Osteocyte (in vitro differentiated cells): ENCODE measurements at places on chromosomes 5 and 9. TPM values are rescaled to one million over a fixed set of nuclear protein-coding genes. Genes with fewer than 3 reads are reported as not detected.

GLRA1 gene
- total RNA-seq: not detected in 2 replicates

EQTN gene
- not detected in 2 replicates for total RNA-seq

IRGM gene
- total RNA-seq: not detected in 2 replicates

GCNT4 gene
- total RNA-seq: 1.9 and 2.1 TPM in 2 replicates

WNK2 gene
- not detected in 2 replicates for total RNA-seq

BOD1 gene
- 64.6 and 70.7 TPM in 2 replicates for total RNA-seq

PPP3R2 gene
- not detected in 2 replicates for total RNA-seq

SEMA5A gene
- 181 and 189 TPM in 2 replicates for total RNA-seq

SLC46A2 gene
- total RNA-seq: not detected in 2 replicates

DNM1 gene
- total RNA-seq: 40.2 and 45.4 TPM in 2 replicates

SLIT3 gene
- total RNA-seq: 31.8 and 40.2 TPM in 2 replicates

DNA sequence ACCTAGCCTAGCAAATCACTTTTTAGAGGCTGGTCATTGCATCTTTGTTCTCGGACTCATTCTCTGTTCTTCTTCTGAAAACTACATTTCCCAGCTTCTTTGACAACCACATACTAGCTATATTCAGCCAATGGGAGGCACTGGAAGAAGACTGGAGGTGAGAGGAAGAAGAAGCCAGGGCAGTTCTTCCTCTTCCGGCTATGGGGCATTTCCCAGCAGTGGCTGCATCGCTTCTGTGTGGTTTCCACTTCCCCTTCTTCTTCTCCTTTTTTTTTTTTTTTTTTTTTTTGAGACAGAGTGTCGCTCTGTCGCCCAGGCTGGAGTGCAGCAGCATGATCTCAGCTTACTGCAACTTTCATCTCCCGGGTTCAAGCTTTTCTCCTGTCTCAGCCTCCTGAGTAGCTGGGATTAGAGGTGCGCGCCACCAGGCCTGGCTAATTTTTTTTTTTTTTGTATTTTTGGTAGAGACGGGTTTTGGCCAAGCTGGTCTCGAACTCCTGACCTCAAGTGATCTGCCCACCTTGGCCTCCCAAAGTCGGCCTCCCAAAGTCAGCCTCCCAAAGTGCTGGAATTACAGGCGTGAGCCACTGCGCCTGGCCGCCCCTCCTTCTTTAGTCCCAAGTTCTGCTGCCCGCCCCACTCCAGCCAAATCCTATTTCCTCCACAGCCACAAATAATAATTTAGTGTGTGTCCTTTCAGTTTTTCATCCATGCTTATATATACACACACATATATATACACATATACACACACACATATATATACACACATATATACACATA lies 6.9 kb upstream of the UBAP1 start:
- no peak for DNase-seq

DNA sequence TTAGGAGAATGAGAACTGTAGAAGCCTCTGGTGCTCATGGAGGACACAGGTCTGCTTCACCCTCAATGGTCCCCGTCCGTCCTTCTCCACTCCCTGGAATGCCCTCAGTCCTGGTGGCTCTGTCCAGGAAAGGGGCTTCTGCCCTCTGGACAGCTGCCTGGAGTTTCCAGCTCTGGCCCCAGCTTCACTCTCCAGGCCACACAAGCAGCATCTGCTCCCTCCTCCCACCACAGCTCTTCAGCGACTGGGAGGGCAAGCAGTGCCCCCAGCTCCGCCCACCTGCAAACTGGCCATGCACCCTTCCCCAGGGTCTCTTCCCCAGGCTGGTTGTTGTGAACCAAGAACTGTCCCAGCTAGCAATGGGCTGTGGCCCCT lies 4.7 kb downstream of the SARDH start:
- DNase-seq: no peak

GRCh38 chr9:16033253-16033652 lies 480.4 kb downstream of the CCDC171 start:
- no peak for DNase-seq

GRCh38 chr9:131722255-131722654 lies 17.6 kb downstream of the RAPGEF1 start:
- DNase-seq: no peak

- DNase-seq: peak; percentile 71
Measured at GRCh38 chr9:132806723-132807421, 71.2 kb downstream of the AK8 start.

GRCh38 chr9:70517926-70518610 lies 103.6 kb upstream of the KLF9 start:
- DNase-seq: no peak

DNA sequence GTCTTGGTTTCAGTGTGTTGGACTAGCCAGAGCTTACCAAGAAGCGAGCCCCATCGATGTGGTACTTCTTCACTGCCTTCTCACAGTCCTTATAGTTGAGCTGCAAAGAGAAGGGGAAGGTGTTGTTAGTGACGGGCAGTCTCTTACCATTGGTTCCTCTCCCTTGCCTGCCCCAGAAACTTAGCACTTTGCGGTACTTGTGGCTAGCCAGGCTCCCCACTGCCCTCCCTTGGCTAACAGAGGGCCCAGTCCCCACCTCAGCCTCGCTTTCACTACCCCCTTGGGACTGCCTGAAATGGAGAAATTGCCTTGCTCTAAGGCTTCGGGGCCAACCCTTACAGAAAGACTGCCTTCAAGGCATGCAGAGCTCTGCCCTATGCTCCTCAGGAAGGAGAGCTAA lies 4.3 kb downstream of the LCP2 start:
- DNase-seq: no peak

DNA sequence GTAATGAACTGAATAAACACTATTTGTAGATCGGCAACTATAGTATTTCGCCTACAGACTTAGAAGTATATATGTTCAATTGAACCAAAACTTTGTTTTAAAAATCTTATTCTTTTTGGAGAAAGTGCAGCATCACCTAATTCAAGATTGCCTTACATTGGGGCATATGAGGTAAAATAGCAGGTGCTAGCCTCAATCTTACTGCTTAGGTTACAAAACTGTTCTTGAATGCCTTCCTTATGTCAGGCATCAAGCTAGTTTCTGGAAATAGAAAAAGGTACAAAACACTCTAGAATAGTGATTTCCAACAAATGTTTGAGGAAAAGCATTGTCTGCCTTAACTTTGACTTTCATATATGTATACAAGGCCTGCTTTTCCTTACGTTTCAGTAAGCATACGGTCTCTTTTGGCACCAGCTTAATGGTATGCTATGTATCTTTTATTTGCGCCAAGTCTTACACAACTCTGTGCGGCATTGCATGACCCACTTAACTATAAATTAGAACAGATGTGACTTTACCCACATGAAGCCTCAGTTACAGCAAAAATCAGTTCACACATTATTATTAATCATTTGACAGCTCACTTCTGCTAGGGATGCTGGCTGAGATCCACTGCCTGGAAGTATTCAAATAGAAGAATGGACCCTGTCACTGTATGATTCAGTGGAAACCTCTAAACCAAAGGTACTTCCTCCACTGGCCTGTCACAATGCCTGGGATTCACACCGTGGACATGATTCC lies 174.1 kb downstream of the PRELID2 start:
- DNase-seq: no peak

- DNase-seq: no peak
Measured at GRCh38 chr5:67377631-67378030, 181.0 kb upstream of the CD180 start.

GRCh38 chr9:133351908-133352634 lies 4.1 kb downstream of the RPL7A start:
- no peak for DNase-seq

DNA sequence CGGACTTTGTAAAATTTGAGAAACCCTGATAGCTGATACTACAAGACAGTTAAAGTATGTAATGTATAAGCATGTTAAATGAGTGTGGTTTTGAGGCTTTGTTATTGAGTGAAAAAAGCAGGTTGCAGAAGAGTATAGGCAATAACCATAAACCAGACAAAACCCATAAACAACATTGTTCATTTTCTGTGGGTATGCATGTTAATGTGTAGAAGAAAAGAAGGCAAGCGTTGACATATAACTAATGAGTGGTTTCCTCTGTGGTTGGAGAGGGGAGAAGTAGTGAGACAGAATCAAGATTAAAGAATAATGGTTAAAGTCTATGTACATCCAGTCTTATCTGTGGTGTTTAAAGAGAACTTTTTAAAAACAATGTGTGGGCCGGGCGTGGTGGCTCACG lies 26.2 kb downstream of the RAD23B start:
- DNase-seq: no peak

DNA sequence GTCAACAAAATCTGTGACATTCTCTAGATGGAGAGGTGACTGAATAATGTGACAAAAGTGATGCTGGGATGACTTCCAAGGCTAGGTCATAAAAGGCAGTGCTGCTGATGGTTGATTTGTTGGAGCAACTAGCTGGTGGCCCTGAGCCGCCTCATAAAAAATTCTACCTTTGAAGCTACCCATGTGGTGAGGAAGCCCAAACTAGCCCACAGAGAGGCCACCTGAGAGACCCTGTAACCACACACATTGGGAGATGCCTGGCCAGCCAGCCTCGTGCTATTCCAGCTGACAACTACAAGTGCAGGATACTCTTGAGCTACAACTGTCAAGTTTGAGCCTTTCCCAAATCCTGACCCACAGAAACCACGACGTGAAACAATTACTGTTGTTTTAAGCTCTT lies 22.7 kb downstream of the CLTA start:
- DNase-seq: no peak

DNA sequence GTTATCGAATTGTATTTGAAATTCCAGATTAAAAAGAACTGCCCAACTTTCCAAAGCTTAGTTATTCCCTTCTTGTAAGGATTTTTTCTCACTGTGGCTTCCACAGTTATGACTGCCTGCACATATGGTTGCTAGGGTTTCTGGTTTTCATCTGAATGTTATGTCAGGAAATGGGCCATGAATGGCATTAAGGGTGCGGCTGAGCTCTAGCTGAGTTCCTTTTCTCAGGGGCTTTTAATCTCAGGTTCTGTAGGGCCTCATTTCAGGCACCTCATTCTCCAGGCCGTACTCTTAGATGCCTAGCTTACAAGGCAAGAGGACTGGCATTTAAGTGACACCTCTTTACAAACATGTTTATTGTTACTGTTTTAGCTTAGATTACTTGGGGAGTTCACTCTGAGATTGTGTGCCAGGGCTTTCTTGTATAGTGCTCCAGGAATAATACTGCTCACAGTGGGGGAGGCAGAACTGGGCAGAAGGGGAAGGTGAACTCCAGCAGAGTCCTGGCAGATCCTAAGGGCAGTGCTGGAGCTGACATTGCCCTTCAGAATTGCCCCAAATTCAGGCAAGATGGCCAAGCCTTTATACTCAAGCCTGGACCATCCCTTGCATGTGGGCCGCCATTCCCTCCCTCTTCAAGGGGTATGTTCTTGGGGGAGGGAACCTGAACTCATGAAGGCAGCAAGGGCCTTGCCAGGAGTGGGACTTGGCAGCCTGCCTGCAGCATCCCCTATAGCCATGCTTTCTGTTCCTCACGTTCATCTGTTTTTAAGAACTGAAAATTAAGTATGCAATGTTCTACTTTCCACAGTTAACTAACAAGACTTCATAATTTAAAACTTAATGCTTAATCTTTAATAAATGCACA lies 111.5 kb downstream of the KDM4C start:
- no peak for DNase-seq

DNA sequence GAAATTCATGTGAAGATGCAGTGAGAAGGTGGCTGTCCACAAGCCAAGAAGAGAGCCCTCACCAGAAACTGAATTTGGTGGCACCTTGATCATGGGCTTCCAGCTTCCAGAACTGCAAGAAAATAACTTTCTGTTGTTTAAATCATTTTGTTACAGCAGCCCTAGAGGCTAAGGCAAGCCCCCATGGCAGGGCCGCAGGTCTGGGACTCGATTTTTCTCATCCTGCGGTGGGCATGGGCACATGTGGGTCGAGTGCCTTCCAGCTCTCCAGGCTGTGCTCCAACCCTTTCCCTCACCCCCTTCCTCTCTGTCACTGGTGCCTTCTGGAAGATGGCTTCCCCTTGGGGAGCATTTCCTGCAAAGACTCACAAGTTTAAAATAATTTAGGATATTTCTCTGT lies 40.7 kb downstream of the AHRR start:
- peak; percentile 62 for DNase-seq

- no peak for DNase-seq
Measured at GRCh38 chr9:109574061-109574882, 76.2 kb upstream of the PTPN3 start.

GRCh38 chr9:110874963-110875674 lies 163.2 kb downstream of the LPAR1 start:
- no peak for DNase-seq

DNA sequence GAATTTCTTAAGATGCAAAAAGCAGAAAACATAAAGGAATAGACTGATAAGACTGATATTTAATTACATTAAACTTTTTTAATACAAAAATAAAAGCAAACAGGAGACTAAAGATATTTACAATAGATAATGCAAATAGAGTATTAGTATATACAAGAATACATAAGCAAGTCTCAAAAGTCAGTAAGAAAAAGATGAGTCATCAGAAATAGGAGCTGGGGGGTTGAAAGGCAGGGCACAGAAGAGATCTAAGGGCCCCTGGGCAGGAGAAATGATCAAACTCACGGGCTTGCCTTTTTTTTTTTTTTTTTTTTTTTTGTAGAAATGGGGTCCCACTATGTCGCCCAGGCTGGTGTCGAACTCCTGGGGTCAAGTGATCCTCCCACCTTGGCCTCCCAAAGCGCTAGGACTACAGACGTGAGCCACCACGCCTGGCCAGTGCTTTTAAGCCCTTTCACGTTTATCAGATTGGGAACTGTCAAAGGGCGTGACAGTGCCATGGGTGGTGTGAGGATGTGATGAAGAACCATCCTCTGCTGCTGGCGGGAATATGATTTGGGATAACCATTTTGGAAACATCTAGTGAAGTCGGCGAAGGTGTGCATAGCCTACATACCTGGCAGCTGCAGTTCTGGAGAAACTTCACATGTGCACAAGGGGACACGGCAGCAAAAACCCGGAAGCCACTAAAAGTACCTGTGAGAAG lies 126.1 kb downstream of the CACNA1B start:
- no peak for DNase-seq

GRCh38 chr5:7983433-7983832 lies 114.5 kb downstream of the MTRR start:
- no peak for DNase-seq

GRCh38 chr5:17910318-17910717 lies 276.1 kb downstream of the TAF11L14 start:
- DNase-seq: no peak

- DNase-seq: no peak
Measured at GRCh38 chr9:89553451-89554010, 51.3 kb upstream of the GADD45G start.
